ENCODE measurements at places on chromosomes 6 and 20.

GRCh38 chr6:148453906-148454305, 111.3 kb downstream of the SASH1 start:
- no peak for DNase-seq

DNA sequence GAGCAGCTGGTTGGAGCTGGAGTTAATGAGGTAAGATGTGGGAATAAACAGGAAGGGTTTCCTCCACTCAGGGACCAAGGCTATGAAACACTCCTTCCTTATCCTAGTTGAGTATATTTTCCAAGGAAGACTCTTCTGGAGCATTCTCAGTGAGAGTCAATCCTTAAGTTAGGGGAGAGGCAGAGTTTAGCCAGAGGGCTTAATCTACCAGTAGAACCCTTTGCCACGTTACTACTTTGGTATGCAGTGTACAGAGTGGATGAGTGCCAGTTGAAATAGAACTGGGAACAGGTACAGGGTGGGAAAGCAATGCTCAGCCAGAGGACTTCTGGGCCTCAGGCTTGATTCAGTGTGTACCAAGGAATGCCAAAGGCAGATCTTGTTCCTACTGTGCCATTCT, 114.3 kb downstream of the UBE3D start:
- DNase-seq = no peak

GRCh38 chr20:5214826-5215225, 88.0 kb downstream of the CDS2 start:
- DNase-seq = no peak

DNA sequence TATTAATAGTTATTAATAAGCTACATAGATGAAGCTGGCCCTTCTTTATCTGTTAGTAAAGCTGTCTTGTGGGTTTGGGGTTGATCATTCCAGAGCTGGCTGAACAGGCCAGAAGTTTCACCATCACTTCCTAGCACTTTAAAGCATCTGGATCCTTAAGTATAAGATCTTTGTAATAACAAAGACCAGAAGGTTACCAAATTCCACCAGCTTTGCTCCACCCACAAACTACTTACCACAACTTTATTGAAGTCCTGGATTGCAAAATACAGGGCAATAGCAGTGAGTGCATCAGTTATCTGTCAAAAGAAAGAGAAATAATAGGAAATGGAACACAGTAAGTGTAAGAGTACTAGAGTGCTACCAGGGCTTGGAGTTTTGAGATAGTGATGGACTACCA, 33.0 kb downstream of the PIGU start:
- DNase-seq = no peak

GRCh38 chr20:56443654-56444540, 24.5 kb upstream of the RTF2 start:
- DNase-seq = no peak

DNA sequence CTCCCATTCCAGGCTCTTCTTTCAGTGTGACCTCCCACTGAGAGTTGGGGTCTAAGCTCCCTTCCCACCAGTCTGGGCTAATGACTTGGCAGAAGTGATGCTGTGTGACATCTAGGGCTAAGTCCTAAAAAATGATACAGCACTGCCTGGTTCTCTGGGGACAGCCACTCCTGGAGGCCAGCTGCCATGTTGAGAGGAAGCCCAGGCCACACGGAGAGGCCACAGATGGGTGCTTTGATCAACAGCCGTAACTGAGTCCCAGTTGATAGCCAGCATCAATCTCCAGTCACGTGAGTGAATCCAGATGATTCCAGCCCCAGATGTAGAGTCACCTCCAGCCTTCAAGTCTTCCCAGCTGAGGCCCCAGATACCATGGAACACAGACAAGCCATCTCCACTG, 13.8 kb downstream of the SUN5 start:
- no peak for DNase-seq

- no peak for DNase-seq
Observed at GRCh38 chr20:62238569-62239277, 402 bp downstream of the OSBPL2 start.

DNA sequence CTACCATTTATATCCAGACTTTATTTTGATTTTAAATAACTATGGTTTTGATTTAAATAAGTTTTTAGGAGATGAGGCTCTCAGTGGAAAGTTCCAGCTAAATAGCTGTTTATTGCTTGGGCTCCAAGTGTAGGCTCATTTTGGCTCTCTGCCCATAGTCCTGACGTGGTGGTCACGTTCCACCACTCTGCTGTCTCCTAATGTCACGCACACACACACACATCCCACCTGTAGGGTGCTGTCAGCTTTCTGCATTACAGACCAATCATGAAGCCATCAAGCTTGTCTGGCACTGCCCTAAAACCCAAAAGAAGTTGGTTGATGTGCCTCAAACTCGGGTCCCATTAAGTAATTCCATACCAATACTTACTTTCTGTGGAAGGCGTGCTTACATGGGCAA, 45.4 kb downstream of the PANK2 start:
- DNase-seq = no peak

- DNase-seq = peak; percentile 12
Observed at GRCh38 chr6:130776287-130776925, 50.8 kb upstream of the SMLR1 start.

- DNase-seq = no peak
Observed at GRCh38 chr6:2977290-2977689, 5.9 kb upstream of the SERPINB6 start.

DNA sequence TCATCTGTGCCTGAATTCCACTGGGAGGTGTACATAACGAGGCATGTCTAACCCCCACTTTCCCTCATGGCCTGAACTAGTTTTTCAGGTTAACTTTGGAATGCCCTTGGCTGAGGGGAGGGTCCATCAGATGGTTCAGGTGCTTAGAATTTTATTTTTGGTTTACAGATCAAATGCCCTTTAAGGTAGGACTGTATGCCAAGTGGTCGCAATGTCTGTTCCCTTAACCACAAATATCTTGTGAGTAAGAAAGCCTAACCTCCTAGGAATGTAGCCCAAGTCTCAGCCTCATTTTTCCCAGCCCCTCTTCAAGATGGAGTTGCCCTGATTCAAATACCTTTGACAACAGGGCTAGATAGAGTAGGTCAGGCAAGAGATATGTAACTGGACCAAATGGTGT, 78.4 kb downstream of the RNASET2 start:
- DNase-seq = no peak

DNA sequence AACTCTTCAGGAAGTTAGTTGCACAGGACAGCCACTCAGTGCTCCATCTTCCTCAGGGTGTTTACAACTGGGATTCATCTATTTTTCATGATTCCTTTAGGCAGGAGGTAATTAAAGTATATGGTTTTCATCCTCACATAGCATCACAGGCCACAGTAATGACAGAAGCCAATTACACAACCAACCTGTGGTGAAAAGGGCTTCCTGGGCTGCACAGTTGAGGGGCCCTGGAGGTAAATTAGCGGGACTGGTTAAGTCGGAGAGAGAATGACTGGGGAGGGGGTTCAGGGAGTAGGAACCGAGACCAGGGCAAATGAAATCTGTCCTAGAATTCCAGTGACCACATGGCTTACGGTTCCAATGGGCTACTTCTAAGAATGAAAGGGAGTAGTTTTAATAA, 37.0 kb downstream of the BAK1 start:
- DNase-seq = no peak

GRCh38 chr6:111714416-111715270, 109.0 kb upstream of the TRAF3IP2 start:
- no peak for DNase-seq

DNA sequence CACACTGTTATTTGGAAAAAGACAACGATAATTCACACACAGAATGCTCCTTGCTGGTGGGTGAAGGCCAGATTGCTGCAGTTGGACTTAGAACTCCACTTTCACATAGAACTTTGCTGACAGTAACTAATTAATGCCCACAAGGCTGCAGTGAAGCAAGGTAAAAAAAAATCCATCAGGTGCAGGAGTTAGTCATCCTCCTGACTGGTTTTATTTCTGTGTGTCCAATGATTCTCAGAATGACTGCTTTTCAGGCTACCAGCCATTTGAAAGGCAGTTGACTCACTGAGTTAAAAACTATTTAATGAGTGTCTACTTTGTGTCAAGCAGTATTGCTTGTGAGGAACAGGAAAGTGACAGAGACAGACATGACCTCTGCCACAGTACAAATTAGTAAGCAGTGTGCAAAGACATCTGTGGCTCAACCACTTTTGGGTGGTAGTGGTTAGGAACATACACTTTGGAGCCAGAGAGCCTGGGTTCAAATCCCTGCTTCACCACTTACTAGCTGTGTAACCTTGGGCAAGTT, 41.9 kb downstream of the ELOVL5 start:
- no peak for DNase-seq

GRCh38 chr20:31617432-31618104, 12.5 kb downstream of the ID1 start:
- DNase-seq = peak; percentile 55

- DNase-seq = no peak
Observed at GRCh38 chr6:42394881-42395620, 56.7 kb downstream of the TRERF1 start.

DNA sequence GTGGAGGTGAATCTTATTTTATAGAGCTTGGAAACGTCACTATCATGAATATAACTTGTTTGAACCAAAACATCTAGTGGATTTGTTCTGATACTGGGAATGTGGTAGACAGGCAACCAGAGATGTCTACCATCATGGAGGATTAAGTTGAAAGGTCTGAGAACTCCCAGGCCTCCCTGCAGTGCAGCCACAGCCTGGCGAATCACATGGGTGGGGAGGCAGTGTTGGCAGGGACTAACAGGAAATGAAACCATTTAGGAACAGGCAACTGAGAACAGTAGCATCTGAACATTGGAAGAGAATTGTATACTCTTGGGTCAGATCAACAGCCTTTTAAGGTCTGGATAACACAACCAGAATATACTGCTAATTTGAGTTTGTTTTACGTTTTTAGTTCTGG, 22.3 kb upstream of the CEP162 start:
- no peak for DNase-seq

DNA sequence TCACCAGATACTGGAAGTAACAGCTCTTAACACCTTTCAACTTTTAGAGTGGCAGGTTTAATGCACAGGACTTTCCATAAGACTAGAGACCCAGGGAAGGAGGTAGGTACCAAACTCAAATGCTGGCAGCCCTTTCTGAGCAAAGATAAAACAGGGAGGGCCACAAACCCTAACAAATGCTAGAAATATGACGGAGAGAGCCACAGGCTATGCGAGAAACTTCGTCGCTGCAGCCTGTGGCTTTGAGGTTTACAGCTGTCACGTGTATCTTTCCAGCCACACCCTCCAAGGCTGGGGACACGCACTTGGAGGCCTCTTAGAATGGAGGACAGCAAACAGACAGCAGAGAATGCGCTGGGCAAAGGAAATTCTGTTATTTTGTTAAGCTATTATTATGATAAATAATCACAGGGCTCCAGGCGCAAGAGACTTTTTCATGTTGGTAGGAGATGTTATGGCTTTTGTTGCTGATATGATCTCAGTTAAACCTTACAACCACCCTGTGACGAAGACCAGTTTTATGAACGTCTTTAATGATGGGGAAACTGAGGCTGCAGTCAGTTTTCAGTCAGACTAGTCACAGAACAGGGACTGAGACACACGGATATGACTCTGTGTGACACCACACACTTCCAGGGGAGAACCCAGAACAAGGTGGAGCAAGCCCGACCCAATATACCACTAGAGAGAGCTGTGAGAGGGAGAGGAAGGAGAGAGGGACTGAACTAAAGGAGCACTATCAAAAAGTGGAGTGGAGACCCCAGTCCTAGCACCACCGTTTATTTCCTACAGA, 2.0 kb downstream of the TRAM2 start:
- DNase-seq = no peak

DNA sequence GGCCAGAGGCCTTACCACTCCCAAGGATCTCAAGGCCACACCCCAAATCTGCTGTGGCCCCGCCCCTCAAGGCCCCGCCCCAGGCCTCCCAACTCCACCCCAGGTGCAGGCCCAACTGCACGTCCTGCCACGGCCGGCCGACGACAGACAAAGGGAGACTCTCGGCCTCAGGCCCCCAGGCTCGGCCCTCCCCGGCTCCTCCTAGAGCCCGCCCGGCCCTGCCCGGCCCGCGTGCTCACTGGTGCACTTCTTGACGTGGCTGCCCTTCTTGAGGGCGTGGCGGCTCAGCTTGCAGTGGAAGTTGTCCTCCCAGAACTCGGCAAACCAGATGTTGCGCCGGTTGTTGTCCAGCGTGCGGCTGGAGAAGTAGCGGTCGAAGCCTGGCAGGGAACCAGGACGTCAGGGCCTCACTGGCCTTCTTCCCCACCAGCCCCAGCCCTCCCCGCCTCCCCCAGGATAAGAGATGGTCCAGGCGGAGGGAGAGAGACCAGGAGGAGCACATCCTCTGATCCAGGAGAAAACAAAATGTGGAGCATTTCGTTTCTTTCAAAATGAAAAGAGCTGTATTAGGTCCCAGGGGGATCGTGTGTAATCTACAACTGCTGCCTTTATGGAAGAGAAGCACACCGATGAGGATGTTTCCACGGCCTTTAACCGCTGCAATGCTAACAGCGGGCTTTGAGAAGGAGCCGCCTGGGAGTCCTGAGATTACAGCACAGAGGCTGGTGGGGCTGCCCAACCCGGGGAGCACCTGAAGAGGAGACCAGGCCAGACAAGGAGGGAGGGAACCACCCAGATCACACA, 89.4 kb downstream of the GRM4 start:
- no peak for DNase-seq

DNA sequence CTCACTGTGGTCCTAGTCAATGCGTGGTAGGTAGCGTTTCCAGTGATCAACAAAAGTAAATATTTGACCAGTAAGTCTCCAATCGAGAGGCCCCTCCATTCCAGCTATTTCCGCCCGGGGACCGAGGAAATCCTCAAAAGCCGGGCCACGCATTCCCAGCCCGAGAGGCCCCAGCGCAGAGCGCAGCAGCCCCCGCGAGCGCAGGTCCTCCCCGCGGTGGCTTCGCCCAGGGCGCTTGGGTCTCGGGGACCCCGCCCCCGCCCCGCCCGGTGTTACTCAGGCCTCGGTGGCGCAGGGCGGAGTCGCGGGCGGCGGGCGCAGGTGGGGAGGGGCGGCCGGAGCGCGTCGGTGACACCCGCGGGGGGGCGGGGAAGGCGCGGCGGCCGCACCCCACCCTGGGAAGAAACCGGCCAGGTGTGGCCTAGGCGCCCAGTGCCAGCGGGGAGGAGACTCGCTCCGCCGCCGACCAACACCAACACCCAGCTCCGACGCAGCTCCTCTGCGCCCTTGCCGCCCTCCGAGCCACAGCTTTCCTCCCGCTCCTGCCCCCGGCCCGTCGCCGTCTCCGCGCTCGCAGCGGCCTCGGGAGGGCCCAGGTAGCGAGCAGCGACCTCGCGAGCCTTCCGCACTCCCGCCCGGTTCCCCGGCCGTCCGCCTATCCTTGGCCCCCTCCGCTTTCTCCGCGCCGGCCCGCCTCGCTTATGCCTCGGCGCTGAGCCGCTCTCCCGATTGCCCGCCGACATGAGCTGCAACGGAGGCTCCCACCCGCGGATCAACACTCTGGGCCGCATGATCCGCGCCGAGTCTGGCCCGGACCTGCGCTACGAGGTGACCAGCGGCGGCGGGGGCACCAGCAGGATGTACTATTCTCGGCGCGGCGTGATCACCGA, at the start of gene DSP:
Gene DSP (plus strand): TSS at position 497 of the 890 bp plus-strand sequence. CDS start 245 bp downstream, at position 742.
- no peak for DNase-seq

DNA sequence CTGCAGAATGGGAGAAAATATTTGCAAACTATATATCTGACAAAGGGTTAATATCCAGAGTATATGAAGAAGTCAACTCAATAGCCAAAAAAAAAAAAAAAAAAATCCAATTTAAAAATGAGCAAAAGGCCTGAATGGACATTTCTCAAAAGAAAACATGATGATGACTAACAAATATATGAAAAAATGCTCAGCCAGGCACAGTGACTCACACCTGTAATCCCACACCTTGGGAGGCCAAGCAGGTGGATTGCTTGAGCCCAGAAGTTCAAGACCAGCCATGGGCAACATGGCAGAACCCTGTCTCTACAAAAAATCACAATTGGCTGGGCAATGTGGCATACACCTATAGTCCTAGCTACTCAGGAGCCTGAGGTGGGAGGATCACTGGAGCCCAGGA, 2.1 kb upstream of the ECHDC1 start:
- DNase-seq = no peak
